ENCODE measurements at places on chromosomes 5 and 9. TPM values are rescaled to one million over a fixed set of nuclear protein-coding genes. Genes with fewer than 3 reads are reported as not detected.

FOXD4L4 gene
- not detected for total RNA-seq

MPDZ gene
- total RNA-seq: 0.07 TPM

LCN12 gene
- 6.0 TPM for total RNA-seq

FBP1 gene
- total RNA-seq: 10.5 TPM

ARL14EPL gene
- total RNA-seq: not detected

IRX2 gene
- not detected for total RNA-seq

PCDHB12 gene
- not detected for total RNA-seq

IRX4 gene
- total RNA-seq: not detected

FOXE1 gene
- not detected for total RNA-seq

TLN1 gene
- total RNA-seq: 230 TPM

IL13 gene
- total RNA-seq: 0.50 TPM

TRIP13 gene
- not detected for total RNA-seq

Data from naive thymus-derived CD4-positive, alpha-beta T cell (primary cell).